Motor neuron (in vitro differentiated cells): ENCODE measurements at places on chromosomes 5 and 9. TPM values are rescaled to one million over a fixed set of nuclear protein-coding genes. Genes with fewer than 3 reads are reported as not detected.

DNA sequence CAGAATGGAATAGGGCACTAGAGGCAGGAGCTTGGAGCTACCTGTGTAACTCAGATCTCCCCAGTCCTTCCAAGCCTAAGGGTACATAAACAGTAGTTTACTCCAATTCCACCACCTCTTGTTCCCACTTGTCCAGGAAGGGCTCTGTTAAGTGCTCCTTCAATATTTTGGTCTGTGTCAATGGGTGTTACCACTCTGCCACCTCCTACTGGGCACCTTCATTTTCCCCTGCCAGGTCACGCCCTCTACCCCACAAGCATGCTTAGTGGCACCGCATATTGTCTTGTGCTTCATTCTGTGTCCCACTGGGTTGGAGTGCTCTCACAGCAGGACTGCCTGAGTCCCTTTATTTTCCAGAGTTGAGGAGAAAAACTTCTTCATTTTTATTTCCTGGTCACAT lies 459.8 kb downstream of the ARHGEF28 start:
- no peak for ATAC-seq

DNA sequence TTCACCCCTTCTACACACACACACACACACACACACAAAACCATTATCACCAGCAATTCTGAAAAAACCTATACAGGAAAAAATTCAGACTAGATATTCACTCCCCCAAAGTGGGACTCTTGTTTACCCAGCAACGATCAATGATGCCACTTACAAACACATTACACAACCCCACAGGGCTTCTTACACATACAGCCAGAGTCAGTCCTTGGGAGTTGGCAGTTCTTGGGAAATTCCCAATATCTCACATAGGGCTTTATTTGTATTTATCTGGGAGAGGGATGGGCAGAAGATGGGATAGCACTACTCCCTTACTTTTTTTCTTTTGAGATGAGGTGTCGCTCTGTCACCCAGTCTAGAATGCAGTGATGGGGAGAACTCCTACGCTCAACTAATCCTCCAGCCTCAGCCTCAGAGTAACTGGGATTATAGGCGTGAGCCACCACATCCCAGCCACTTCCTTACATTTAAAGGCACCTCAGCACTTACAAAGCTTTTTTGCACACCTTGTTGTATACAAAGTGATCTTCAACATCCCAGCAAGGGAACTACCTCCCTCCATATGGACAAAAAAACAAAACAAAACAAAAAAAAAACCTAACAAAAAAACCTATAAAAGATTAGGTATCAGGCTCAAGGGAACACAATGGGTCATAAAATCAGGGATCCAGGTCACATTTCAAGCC lies 168.4 kb downstream of the TSSK1B start:
- ATAC-seq, result no peak

- ATAC-seq, result no peak
Observed at GRCh38 chr9:103757062-103757461, 337.0 kb upstream of the SMC2 start.

DNA sequence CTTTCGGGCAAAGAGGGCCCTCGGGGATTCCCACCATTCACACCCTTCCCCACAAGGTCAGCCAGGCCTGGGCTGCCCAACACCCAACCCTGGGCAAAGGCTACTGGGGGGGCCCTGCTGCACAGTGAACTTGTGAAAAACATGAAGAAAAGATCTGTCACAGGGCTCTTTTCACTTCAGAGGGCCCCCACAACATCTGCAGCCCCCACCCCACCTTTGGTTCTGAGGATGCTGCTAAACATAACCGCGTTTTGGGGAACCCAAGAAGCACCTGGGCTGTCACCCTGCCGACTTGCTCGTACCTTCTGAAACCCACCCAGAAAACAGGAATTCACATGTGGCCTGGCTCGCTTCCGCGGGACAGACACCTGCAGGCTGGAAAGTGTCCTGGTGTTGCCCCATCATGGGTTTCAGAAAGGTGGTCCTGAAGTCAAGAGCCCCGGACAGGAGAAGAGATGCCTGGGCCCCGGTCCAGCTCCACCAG lies 29.3 kb downstream of the B4GALT1 start:
- ATAC-seq, result no peak

DNA sequence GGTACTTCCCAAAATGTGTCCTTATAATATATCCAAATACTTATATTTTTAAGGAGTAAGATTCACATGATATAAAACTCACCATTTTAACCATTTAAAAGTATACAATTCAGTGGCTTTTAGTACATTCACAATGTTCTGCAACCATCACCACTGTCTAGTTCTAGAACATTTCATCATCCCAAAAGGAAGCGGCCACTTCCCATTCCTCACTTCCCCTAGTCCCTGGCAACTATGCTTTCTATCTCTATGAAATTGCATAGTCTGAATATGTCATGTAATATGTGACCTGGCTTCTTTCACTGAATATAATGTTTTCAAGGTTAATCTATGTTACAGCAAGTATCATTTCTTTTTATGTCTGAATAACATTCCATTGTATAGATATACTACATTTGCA lies 615.1 kb upstream of the SGCD start:
- no peak for ATAC-seq

GRCh38 chr9:116318468-116319374 lies 165.1 kb downstream of the PAPPA start:
- ATAC-seq, result peak; percentile 73

GRCh38 chr5:157511651-157512644 lies 51.9 kb downstream of the NIPAL4 start:
- peak; percentile 37 for ATAC-seq

GRCh38 chr5:79318935-79319614 lies 83.1 kb downstream of the JMY start:
- ATAC-seq, result peak; percentile 100

DNA sequence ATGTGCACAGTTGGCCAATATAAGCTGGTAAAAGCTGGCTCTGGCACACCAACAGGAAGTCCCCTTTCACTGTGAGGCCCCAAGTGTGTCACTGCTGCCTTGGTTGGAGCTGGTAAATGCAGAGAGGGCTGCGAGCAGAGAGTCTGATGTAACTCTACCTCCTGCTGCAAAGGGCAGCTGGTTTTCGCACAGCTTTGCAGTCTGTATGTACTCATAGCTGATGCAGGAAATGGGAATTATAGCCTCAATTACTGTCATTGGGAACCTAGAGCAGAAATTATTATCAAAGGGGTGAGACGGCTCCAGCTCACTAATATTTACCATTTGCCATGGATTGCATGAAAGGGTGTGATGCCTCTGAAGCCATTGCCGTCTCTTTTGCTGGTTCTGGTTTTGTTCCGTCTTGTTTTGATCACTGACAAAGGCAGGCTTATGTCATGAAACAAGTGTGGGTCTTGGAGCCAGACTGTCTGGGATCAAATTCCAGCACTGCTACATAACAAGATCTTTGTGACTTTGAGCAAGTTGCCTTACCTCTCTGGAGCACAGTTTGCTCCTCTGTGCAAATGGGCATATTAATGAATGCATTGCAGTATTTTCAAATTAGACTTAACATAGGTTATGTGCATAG lies 124.3 kb upstream of the SLC25A48 start:
- peak; percentile 76 for ATAC-seq

DNA sequence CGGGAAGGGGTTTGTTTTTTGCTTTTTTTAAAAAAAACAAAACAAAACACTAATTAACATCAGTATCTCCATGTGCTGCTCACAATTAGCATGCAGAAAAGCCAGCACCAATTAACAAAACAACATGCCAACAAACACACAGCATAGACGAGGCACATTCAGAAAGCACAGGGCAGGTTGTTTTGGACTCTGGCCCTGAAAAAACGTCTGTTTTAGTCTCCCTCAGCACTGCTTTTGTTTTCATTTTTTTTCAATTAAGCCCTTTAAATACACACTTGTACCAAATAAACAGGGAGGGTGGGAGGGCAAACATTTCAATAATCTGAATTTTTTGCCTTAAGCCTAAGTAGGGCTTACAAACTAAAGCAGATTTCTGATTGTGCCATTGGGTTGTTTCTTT lies 309.6 kb downstream of the DTWD2 start:
- ATAC-seq, result no peak

DNA sequence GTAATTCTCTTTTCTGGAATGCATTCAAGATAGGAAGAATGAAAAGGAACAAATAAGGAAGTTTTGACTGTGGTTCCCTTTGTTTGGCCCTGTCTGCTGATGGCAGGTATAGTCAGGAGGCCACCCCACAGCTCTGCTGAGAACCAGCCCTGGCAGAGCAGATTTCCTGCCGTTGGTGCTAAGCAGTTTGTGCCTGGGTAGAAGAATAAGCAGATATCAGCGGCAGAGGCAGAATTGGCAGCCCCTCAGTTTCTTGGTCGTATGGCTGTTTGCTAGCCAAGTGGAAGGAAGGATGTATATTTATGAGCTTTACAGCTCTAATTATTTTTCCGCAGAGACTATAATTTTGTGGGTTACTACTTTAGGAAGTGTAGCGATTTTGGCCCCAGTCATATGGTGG lies 310.2 kb upstream of the RFX3 start:
- no peak for ATAC-seq

GRCh38 chr5:157172403-157172802 lies 6.3 kb upstream of the GARIN3 start:
- no peak for ATAC-seq

DNA sequence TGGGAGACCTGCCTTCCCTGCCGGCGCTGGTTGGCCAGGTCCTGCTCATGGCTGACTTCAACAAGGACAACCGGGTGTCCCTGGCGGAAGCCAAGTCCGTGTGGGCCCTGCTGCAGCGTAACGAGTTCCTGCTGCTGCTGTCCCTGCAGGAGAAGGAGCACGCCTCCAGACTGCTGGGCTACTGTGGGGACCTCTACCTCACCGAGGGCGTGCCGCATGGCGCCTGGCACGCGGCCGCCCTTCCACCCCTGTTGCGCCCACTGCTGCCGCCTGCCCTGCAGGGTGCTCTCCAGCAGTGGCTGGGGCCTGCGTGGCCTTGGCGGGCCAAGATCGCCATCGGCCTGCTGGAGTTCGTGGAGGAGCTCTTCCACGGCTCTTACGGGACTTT lies 10.6 kb downstream of the DIPK1B start:
- no peak for ATAC-seq

DNA sequence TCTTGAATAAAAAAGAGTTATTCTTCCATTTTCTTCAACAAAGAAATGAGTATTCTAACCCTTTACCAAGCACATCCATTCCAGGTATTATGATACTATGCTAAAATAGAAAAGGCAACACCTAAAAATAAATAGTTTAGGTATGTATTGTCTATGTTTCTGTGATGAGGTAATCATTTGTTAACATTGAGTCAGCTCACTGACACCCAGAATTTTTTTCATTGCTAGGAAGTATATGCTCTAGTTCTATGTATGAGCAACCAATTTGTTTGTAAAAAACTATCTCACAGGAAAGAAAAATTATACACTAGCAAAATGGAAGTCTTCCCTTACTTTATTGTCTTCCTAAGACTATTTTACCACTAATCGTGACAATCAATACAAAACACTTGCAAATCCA lies 615.6 kb upstream of the GRIN3A start:
- no peak for ATAC-seq

- no peak for ATAC-seq
Observed at GRCh38 chr9:107700847-107701246, 211.3 kb upstream of the KLF4 start.

- no peak for ATAC-seq
Observed at GRCh38 chr5:131649161-131649560, 14.1 kb upstream of the RAPGEF6 start.

GRCh38 chr9:134167530-134167931 lies 3.2 kb upstream of the RNU6ATAC start:
- ATAC-seq, result no peak

- ATAC-seq, result no peak
Observed at GRCh38 chr5:136656811-136657210, 291.5 kb upstream of the TRPC7 start.

DNA sequence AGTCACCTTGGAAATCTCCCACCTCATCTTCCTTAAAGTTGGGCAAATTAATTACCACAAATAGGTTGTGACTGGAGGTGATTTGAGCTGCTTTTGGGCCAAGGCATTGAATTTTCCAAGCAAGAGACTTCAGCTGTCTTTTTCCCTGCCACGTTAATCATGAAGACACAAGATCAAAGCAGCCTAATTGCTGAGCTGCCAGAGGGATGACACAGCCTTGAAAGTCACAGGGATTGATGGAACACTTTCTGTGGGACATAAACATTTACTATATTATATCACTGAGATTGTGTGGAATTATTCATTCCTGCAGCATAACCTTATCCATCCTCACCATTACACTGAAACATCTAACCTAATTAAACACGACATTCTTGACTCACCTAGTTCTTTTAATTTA lies 172.2 kb downstream of the FAM170A start:
- no peak for ATAC-seq

GRCh38 chr5:103010168-103010567 lies 109.8 kb downstream of the GIN1 start:
- no peak for ATAC-seq

DNA sequence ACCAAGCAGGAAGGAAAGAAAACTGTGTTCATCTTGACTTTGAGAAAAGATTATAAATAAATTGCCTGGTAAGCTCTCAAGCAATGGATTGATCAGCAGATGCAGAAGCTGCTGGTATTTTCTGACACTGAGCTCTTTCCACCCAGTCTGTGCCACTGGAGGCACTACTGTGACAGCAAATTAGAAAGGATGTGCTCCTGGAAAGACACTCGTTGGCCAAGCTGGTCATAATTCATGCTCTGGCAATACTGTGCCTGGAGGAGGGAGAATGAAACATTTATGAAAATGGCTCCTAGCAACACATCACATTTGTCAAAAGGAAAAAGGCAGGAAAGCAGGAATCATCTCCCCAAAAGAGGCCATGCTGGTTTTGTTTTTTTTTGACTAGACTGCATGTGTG lies 84.2 kb downstream of the CAVIN4 start:
- peak; percentile 97 for ATAC-seq

GRCh38 chr5:125290935-125291334 lies 544.5 kb upstream of the ZNF608 start:
- no peak for ATAC-seq

DNA sequence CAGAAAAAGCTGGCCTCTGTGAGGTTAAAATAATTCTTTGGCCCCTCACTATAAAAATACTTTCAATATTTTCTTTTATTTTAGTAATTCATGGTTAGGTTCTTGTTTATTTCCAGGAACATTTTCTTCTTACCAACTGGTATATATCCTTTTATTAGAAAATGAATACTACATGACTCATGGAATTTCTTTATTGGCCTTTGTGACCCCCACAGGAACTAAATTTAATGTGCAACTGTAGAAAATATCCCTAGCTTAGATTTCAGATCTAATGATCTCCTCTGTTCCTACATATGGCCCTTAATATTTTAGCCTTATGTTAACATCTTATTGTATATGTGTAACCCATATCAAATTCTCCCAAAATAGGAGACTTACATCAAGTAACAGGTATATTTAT lies 429.9 kb downstream of the NR2F1-AS1 start:
- no peak for ATAC-seq

- no peak for ATAC-seq
Observed at GRCh38 chr9:34240006-34240405, 61.2 kb downstream of the UBAP1 start.

- ATAC-seq, result no peak
Observed at GRCh38 chr5:168819004-168819621, 239.9 kb upstream of the PANK3 start.

SHOC1 gene
- total RNA-seq, result 0.10 and 0.38 TPM in 2 replicates

SPATA9 gene
- 0.78 and 1.2 TPM in 2 replicates for total RNA-seq

ACOT12 gene
- 0.33 and 0.53 TPM in 2 replicates for total RNA-seq

GARIN3 gene
- total RNA-seq, result 0.58 TPM in 1 of 2 replicates, not detected in the other

RMI1 gene
- total RNA-seq, result 5.3 and 8.0 TPM in 2 replicates

DOCK8 gene
- total RNA-seq, result 0.37 and 0.78 TPM in 2 replicates

MYMK gene
- not detected in 2 replicates for total RNA-seq

PCDHA4 gene
- 1.3 and 3.2 TPM in 2 replicates for total RNA-seq

SLC6A7 gene
- total RNA-seq, result 0.14 and 0.31 TPM in 2 replicates

MRRF gene
- total RNA-seq, result 28.7 and 30.8 TPM in 2 replicates
